Kidney glomerular epithelial cell (primary cell): ENCODE measurements at places on chromosomes 12 and 14.

GRCh38 chr12:111085096-111085495 is 164.7 kb upstream of the MYL2 start:
- no peak for DNase-seq

- DNase-seq = no peak
These were observed 20.2 kb upstream of the CLEC4D start for GRCh38 chr12:8493084-8493483.

DNA sequence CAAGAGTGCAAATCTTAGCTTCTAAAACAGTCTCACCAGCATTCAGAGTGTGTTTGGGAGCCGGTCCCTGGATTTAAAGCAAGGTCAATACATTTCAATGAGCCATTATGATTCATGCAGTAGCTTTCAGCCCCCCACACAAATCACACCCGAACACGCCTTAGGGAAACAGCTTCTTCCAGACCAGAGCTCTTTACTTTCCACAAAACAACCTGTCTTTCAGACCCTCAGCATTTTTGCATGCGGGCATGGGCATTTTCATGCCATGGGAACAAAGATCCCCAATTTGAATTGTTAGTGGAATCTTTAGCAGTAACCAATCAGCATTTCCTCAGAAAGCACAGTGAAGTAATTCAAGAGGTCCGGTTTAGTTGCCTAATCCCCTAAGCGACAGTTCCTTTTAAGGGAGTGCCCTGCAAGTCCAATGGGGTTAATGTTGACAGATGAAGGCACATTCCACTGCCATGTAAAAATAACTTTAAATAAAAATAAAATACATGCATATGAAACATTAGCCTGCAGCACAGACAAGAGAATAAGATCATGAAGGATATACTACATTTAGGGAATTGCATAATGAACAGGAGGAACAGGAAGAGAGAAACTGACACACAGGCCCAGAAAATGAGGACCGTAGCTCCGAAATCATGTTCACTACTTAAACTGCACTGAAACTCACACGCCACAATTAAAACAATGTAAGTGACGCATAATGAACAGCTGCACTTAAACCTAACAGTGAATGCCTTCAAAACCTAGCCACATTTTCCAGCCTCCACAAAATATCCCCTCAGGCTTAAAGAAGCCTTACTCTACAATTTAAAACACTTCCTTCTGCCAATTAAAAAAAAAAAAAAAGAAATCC is 4.0 kb downstream of the VPS37B start:
- DNase-seq = peak; percentile 39

DNA sequence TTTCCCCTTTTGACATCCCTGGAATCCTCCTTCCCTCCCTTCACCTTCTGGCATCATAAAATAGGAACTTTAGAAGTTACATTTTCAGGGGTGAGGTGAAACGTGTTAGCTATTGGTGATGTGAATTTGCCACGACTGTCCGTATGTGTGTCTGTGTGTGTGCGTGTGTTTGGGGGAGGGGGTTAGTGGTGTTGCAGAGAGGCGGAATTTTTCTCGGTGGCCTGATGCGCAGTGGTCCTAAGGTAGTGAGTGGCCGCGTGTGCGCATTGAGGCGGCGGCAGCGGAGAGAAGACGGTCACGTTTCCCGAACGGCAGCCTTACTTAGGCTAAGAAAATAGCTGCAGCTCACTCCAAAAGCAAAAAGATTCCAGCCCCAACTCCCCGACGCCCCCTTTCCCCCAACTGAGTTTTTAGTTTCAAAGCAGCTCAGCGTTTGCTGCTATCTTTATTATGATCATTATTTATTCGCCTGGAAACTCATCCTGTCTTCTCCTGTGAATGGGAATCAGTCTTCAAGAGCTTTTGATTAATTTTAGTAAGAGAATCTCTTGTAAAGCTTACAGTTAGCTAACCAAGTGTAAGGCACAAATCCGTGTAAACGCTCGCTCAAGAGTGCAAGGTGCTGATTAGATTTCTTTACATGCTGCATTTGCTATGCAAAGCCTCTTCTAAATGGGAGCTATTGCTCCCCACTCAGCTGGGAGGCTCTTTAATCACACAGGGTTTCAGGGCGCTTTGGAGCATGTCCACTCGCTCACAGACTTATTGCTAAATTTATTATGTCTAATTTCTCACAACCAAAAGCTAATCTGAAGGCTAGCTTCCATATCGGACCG is 4.7 kb downstream of the FLRT2 start:
- DNase-seq = no peak

DNA sequence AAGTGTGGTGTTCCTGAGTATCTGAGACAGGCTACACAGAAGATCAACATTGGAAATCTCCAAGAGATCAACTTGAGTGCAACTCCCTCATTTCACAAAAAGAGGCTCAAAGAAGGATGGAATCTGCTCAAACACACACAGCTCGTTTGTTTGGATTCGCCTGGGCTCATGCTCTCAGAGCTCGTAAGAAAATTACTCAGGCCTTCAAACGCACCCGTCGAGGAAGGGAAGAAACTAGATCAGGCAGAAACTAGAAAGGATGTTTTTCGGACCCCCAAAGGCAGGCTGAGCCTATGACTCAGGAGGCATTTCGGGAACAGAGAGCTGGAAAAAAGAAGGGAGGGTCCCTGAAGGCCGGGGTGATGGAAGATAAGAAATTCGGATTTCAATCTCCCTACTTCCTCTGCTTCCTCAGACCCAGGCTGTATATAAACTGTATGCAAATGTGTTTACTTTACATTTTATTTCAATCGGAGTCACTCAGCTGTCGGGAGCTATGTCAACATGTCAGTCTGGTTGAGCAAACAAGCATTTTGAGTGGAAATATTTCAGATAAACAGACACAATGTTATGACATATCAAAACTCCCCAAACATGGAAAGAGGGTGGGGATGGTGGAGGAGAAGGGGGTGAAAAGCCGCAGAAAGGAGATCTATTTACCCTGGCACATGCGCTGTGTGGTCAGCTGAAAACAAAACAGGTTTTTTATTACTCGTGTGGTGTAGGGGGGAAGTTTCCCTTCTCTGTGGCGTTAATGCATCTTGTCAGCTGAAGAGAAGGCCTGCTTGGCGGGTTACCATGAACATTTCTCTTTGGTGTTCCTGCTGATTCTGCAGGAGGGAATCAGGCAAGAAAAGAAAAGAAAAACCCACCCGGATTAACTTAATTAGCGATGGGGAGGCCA is 129.1 kb upstream of the TBX3 start:
- no peak for DNase-seq

DNA sequence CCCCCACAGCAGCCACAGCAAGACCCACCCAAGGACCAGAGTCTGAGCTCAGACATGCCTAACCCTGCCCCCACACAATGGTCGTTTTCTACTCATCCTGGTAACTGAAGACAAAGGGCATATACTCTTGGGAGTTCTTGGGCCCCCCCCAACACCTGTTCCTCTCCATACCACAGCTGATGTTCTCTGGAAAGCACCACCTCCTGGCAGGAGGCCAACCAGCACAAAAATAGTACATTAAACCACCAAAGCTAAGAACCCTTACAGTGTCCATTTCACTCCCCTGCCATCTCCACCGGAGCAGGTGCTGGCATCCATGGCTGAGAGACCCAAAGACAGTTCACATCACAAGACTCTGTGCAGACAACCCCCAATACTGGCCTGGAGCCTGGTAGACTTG is 80.6 kb upstream of the DAAM1 start:
- no peak for DNase-seq

GRCh38 chr12:105280966-105281693 is 45.2 kb upstream of the APPL2 start:
- no peak for DNase-seq

- DNase-seq = no peak
These were observed 44.5 kb downstream of the CCNK start for GRCh38 chr14:99525699-99526080.

DNA sequence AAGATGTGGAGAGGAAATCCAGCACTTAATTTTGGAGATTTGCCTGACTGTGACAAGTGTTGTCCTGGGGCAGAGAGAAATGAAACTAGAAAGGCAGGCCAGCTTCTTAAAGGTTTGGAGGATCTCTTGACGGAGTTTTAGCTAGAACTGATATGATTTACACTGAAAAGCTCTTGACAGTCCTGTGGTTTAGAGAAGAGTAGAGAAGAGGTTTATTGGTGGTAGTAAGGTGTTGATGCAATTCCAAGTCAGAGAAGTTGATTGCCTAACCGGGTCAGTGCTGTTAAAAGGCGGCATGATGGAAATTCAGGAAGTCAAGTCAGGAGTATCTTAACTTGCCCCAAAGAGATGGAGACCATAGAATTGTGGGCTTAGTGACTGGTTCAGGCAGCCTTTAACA is 89.0 kb upstream of the TRAF3 start:
- no peak for DNase-seq

DNA sequence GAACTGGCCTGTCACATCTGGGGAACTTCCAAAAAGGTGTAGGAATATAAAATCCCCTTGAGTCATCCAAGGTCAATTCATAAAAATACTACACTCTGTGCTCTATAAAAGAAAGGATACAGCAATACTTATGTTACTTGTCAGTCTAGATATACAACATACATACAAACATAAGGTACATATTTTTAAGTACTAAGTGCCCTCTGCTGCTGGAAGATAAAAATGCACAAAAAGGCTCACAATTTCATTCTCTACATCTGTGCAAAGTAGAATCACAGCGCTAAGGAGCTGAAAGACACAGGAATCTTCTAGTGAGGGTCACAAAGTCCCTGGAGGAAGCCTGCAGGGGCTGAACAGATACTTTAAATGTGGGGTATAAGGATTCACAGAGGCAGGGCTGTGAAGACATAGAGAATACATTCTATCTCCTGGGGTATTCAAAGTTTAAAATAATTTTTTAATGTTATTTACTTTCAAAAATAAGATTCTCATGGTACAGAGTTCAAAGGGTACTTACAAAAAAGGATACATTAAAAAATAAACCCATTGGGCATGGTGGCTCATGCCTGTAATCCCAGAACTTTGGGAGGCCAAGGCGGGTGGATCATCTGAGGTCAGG is 10.2 kb upstream of the GOLGA5 start:
- DNase-seq = peak; percentile 54

- DNase-seq = no peak
These were observed 171.6 kb downstream of the DPY19L2 start for GRCh38 chr12:63496654-63497053.

DNA sequence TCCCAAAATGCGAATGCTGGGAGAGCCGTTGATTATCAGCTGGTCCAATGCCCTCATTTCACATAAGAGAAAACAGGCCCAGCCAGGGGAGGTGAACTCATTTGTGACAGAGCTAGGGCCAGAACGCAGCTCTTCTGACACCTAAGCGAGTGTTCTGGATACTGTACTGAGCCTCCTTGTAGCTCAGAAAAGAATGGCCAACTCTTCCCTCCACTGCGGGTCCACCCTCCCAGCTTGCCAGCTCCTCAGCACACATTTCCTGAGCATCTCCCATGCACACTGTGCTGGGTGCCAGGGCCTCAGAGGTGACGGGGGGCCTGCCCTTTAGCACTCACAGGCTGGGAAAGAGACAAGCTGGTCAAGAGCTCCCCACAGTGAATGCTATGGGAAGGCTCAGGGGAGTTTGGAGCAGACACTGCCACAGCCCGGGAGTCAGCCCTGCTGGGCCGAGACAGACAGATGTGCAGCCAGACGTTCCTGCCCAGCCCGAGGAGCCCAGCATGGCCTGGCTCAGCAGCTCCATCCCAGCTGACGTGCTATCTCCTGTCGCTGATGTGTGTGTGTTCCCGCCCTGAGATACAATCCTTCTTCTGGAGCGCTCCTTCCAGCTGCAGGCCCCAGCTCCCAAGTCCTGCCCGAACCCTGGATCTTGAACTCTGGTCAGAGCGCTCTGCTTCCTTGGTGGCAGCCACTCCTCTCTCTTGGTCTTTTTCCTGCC is 3.5 kb downstream of the CMTM5 start:
- no peak for DNase-seq

DNA sequence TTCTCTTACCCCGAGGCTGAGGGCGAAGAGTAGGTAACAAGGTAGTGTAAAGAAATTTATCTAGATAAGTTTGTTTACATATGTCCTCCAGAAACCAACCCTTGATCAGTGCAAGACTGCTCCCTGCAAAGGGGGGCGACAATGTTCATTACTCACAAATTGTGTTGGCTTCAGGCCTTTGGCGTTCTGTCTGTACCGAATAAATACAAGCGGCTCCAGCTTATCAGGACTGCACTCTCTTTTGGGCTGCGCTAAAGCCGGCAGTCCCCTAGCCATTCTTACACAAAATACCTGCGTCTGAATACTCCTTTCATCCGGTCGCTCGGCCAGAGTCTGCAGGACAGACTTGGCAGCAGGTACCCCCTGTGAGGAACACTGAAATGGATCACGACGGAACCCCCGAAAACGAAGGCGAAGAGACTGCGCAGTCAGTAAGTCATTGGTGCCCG is 116.4 kb downstream of the PPHLN1 start:
- no peak for DNase-seq

GRCh38 chr12:101859664-101860607 is 17.4 kb upstream of the DRAM1 start:
- no peak for DNase-seq

DNA sequence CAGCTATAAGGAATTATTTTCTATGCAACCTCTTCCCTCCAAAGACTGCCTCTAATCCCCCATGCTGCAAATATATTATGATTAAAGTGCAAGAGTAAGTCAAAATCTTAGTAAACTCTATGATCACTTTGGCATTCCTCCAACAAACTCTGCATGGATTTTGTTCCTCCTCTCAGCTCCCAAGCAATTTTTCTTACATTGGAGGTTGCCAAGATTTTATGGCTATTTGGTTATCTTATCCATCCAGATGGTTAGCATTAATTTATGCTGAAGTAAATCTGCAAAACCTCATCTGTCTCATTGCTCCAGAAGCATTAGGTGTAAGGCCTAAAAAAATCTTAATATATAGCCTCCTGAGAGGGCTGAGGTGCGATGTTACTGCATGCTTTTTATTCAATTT is 228.1 kb downstream of the CHST11 start:
- DNase-seq = no peak

GRCh38 chr12:56229082-56229481 is 769 bp upstream of the SLC39A5 start:
- DNase-seq = no peak

GRCh38 chr14:33563191-33563900 is 387.5 kb downstream of the EGLN3 start:
- DNase-seq = no peak

GRCh38 chr14:102917469-102918211 is 4.8 kb upstream of the AMN start:
- DNase-seq = no peak

DNA sequence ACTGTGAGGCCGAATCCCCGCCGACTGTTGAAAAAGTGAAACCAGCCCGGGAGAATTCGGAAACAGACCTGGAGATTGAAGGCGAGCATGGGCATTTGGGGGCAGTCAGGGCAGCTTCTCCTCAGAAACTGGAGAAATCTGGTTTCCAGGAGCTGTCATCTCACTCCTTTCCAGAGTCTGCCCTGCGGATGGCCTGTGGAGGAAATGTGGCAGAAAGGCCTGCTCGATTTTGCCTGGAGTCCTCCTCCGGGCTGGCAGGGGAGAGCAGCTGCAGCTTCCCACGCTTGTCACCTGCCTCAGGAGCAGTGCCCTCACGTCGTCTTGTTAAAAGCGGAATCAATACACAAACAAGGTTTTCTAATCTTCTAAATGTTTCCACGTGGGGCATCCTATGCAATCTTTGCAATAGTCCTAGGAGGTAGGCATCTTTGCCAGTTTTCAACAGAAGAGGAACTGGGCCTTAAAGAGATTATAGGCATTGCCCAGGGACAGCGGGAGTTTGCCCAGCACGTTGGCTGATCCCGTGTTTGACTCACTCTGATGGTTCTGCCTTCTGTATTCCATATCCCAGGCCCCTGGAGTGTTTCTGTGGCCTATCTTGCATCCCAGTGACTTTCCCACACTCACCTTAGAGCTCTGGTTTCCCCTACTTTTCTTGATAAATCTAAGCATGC is 2.3 kb downstream of the LRRC74A start:
- DNase-seq = no peak
